ENCODE measurements at places on chromosomes 11 and 22.

DNA sequence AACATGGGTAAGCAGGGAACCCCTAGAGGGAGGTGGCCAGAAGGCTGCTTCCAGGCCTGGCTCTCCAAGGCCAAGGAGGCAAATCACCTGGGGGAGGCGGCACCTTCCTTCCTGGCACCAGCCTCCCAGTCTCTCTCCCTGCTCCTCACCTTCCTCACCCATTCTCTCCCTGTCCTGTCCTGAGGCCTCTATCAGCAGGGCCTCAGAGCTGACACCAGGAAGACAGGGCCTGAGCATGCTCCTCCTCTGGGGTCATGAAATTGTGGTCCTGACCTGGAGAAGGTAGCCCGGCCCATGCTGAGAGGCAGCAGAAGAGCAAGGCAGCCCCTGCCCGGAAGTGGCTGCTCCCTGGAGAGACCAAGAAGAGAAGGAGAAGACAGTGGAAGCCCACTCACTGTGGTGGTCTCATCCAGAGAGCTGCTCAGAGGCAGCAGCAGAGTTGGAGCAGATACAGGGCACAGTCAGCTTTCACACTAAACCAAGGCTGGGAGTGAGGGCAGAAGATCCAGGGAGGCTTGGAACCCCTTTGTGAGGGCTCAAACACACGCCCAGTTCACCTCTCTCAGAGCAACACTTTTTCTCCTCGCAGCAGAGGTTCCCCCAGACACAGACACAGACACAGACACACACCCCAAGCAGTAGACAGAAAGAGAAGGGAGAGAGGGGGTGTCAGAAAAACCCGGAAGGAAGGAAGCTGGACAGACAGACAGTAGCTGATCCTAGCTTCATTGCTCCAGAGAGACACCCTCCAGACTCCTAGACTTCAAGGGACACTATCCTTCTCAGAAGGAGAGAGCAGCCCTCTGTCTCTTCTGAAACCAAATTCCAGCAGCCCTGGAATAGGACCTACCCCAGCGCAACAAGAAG lies 1.8 kb downstream of the BCL9L start:
- DNase-seq: no peak
- peak overlapping the region; percentile 92 for H3K27ac ChIP-seq
- peaks cover 60% of the 10 kb centered on the region for H3K4me1 ChIP-seq
- peak overlapping the region; percentile 79 for H3K4me3 ChIP-seq
- no peaks in the 10 kb centered on the region for H3K27me3 ChIP-seq

- no peaks in the 10 kb centered on the region for H3K36me3 ChIP-seq
- H3K4me3 ChIP-seq: no peak overlapping the region
- no peak for DNase-seq
- no peaks in the 10 kb centered on the region for H3K4me1 ChIP-seq
- H3K27ac ChIP-seq: no peak overlapping the region
Measured at GRCh38 chr11:130560000-130560780, 111.7 kb downstream of the ADAMTS15 start.

DNA sequence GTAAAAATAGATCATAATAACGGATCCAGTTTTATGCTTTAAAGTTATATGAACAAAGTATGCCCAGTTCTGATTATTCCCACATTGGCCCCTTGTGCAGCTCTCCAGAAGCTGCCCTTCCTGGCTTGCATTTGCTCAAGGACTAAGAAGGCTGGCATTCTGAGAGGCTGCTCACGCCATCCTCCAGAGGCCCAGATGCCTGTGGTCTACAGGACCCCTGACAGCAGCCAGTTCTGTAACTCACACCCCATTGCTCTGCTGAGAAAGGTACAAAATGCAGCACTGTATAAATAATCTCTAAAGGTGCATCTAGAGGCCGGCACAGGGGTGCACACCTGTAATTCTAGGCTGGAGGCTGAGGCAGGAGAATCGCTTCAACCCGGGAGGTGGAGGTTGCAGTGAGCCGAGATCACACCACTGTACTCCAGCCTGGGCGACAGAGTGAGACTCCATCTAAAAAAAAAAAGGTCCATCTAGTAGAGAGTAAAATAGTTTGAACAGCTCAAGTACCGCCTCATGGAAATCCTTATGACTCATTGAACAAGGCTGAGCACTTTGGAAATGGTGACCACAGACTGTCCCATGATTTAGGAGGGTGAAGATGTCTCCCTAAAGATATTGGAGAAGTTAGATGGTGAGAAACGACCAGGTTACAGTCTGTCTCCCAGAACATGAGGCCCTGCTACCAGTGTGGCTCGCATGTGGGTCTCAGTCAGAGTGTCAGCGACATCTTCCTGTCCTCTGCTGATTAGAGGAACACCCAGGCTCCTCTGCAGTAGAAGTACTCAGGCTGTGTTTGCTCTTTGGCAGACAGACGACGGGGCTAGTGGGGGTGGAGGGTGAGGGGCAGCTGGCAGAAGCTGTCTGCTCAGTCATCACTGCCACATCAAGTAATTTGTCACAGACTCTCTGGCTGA lies 56.3 kb downstream of the KREMEN1 start:
- H3K27ac ChIP-seq: no peak overlapping the region
- no peaks in the 10 kb centered on the region for H3K27me3 ChIP-seq
- no peak for DNase-seq
- peaks cover 2% of the 10 kb centered on the region for H3K4me1 ChIP-seq
- no peak overlapping the region for H3K4me3 ChIP-seq
- no peaks in the 10 kb centered on the region for H3K36me3 ChIP-seq

- DNase-seq: no peak
- H3K4me3 ChIP-seq: no peak overlapping the region
- H3K36me3 ChIP-seq: no peaks in the 10 kb centered on the region
Measured at GRCh38 chr11:134819041-134819440, 407.0 kb upstream of the B3GAT1 start.

GRCh38 chr11:70422692-70423522 lies 24.6 kb downstream of the CTTN start:
- peaks cover 28% of the 10 kb centered on the region for H3K27me3 ChIP-seq
- H3K4me3 ChIP-seq: no peak overlapping the region
- no peak for DNase-seq
- H3K36me3 ChIP-seq: no peaks in the 10 kb centered on the region
- peaks cover 3% of the 10 kb centered on the region for H3K4me1 ChIP-seq

GRCh38 chr11:115623021-115623451 lies 118.8 kb upstream of the CADM1 start:
- no peaks in the 10 kb centered on the region for H3K27me3 ChIP-seq
- H3K36me3 ChIP-seq: no peaks in the 10 kb centered on the region
- no peak overlapping the region for H3K27ac ChIP-seq
- H3K4me3 ChIP-seq: no peak overlapping the region

DNA sequence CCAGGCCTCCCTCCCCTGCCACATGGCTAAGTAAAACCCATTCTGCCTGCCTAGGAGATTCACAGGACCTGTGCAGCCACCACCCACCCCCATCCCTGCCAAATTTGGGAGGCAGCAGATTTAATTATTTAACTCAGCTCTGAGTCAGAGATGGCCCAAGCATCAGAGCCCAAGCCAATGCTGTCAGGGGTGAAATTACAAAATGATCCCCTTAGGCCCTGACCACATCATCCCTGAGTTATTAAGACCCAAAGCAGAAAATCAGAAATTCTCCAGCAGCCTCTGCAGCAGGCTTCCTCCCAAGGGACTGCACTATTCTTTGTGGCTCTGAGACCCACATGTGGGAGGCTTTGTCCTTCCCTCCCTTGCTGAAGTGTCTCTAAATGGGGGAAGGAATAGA lies 52.8 kb upstream of the RRAS2 start:
- H3K36me3 ChIP-seq: no peaks in the 10 kb centered on the region
- H3K27me3 ChIP-seq: no peaks in the 10 kb centered on the region
- no peak overlapping the region for H3K27ac ChIP-seq

DNA sequence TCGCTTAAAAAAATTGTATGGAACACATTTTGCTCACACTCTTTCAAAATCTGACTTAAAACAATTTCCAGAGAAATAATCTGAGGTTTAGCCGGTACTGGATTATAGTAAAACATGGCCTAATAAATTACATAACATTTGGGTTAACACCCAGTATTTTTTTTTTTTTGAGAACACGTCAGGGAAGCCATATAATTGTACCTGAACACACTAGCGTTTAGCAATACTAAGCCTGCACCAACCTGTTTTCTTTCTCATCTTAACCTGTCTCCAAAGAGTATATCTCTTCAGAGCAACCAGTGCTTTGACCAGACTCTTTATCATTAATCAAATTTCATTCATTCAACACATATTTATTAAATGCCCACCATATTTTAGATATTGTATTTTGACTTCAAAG lies 2.0 kb upstream of the POGLUT3 start:
- H3K4me1 ChIP-seq: peaks cover 15% of the 10 kb centered on the region
- no peak overlapping the region for H3K4me3 ChIP-seq
- no peak overlapping the region for H3K27ac ChIP-seq
- no peak for DNase-seq
- no peaks in the 10 kb centered on the region for H3K36me3 ChIP-seq

DNA sequence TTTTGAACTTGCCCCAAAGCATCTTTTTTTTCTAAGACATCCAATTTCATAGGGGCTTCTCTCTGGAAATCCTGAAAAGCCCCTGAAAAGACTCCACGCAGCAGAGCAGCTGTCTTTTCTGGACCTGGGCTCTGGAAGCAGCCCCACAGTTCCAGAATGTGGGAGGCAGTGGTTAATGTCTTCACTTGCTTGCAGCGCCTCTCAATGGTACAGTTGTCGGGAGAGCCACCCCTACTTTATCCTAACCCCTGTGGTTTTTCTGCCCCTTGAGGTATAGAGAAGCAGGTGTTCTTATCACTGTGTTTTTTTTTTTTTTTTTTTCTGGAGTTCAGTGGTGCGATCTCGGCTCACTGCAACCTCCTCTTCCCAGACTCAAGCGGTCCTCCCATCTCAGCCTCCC lies 83.4 kb upstream of the SORL1-AS1 start:
- peaks cover 22% of the 10 kb centered on the region for H3K4me1 ChIP-seq
- H3K4me3 ChIP-seq: no peak overlapping the region
- peak overlapping the region; percentile 92 for H3K27ac ChIP-seq
- H3K27me3 ChIP-seq: no peaks in the 10 kb centered on the region

DNA sequence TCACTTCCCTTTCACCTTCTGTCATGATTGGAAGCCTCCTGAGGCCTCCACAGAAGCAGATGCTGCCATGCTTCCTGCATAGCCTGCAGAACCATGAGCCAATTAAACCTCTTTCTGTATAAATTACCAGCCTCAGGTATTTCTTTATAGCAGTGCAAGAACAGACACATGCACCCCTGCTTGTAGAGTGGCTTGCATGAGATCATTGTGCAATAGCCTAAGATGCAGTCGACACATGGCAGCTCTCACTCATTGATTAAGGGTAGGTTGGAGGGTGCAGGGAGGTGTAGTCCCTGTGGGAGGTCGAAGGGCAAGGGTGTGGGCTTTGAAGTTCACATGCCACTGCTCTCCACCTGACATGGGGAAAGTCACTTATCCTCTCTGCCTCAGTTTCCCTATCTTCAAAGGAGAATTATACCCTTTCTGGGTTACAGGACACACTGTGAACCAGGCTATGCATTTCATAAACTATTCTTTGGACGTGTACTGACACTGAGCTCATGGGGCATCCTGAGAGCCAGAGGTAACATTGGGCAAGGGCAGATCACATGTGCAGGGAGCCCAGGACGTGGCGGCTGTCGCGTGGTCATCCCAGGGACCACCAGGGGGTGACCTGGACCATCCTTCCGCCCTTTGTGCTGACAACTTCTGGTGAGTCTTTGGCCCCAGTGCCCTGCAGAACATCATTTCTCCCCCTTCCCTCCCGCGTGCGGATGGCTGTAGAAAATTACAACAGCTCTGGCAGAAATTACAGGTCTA lies 69.2 kb upstream of the SHANK2 start:
- H3K27ac ChIP-seq: no peak overlapping the region
- no peak overlapping the region for H3K4me3 ChIP-seq
- H3K4me1 ChIP-seq: peaks cover 4% of the 10 kb centered on the region
- DNase-seq: no peak

DNA sequence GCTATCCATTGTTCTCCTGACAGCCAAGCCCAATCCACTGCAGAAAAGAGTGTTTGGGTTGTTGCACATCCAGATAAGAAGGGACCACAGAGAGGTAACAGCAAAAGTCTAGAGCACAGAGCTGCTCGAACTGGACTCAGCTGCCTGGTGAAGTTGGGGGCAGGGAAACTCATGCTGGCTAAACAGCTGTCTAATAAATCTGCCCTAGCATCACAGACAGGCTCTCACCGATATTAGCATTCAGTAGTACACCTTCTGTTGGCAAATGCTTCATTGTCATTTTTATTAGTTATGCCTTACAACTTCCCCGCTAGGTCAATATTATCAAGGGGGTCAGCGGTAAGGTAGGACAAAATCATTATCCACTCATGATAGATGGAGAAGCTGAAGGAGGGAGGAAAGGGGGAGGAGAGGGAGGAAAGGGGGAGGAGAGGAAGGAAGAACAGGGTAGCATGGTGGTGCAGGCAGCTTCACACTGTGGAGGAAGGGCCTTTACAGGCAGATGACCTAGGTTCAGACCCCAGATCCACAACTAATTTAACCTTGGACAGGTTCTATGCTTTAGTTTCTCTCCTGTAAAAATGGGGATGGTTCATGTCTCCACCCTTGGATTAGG lies 102.7 kb downstream of the LARGE1 start:
- no peak overlapping the region for H3K4me3 ChIP-seq
- no peaks in the 10 kb centered on the region for H3K27me3 ChIP-seq
- no peak overlapping the region for H3K27ac ChIP-seq
- no peaks in the 10 kb centered on the region for H3K4me1 ChIP-seq

GRCh38 chr11:62223095-62223494 lies 14.6 kb downstream of the SCGB2A1 start:
- H3K27ac ChIP-seq: no peak overlapping the region
- H3K4me1 ChIP-seq: no peaks in the 10 kb centered on the region
- DNase-seq: no peak
- no peaks in the 10 kb centered on the region for H3K27me3 ChIP-seq
- no peaks in the 10 kb centered on the region for H3K36me3 ChIP-seq

DNA sequence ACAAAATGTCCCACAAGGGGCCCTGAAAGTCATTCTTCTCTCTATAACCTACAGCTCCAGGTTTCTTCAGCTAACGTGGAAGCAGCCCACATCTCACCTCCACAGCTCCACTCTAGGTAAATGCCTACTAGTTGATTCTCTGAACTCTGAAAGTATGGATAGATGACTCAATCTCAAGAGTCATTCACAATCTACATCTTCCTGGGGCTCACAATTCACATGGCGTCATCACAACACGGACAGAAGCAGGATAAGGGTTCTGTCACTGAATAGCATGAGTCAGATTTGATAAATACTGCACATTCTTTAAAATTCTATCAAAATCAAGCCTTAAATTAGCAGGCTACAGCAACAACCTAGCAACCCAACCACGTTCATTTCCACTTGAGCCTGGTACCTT lies 96.3 kb downstream of the PLEKHA7 start:
- H3K36me3 ChIP-seq: no peaks in the 10 kb centered on the region
- no peak overlapping the region for H3K27ac ChIP-seq
- peaks cover 7% of the 10 kb centered on the region for H3K27me3 ChIP-seq
- no peak for DNase-seq

Measured in T-helper 17 cell (primary cell).